ENCODE measurements at places on chromosomes 3 and 15.

- no peak for DNase-seq
Measured at GRCh38 chr15:75232826-75233503, 25.2 kb upstream of the GOLGA6C start.

GRCh38 chr3:17195192-17195611, 310.4 kb downstream of the PLCL2 start:
- no peak for DNase-seq

- DNase-seq, result no peak
Measured at GRCh38 chr3:53506110-53506762, 11.8 kb downstream of the CACNA1D start.

- no peak for DNase-seq
Measured at GRCh38 chr3:101319531-101319930, 844 bp downstream of the IMPG2 start.

DNA sequence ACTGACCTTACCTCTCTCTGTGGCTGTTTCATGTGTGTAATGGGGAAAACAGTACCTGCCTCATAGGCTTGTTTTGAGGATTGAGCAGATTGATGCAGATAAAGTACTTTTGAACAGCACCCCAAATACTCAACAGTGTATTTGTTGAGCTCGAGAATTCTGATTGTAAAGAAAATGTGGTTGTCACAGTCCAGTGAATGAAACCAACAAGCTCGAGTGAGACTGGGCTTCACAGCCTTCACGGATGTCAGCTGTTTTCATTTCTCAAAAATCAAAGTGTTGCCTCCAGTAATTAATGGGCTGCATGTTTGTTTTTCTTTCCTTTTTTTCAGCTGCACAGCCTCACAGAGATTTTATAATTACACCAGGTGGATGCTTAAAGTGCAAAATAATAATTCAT, 43.7 kb downstream of the PARP15 start:
- peak; percentile 56 for DNase-seq

DNA sequence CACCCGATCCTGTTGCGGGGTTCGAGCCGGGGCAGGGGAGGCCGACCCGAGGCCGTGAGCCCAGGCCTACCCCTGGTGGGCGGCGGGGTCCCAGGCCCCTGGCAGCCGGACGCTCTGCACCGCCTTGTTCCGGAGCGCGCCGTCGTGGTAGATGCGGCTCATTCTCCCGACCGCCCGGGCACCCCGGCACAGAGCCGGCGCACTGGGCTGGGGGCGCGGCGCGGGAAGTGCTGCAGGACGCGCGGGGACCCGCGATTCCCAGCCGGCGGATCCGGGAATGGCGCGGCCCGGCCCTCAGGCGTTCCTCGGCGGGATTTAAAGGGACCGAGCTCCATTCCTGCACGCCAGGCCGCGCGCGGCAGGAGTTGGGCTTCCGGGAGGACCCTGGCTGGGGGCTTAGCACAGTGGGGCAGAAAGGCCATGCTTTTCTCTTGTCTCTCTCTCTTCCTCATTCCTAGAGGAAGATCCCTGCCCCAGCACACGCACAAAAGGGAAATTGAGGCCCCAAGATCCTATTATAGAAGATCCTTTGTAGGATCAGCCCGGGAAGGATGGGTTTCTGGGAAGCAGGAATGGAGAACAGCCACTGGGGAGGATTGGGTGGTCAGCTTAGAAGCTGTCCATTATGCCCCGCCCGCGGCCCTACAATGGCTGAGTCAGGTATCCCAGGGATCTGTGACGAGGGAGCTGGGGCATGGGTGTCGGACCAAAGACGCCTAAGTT, at the start of gene ARPIN:
Gene ARPIN, minus strand, starts transcription at position 279 of the 723 bp plus-strand sequence. Its CDS starts 117 bp downstream, at position 162.
- DNase-seq, result no peak

DNA sequence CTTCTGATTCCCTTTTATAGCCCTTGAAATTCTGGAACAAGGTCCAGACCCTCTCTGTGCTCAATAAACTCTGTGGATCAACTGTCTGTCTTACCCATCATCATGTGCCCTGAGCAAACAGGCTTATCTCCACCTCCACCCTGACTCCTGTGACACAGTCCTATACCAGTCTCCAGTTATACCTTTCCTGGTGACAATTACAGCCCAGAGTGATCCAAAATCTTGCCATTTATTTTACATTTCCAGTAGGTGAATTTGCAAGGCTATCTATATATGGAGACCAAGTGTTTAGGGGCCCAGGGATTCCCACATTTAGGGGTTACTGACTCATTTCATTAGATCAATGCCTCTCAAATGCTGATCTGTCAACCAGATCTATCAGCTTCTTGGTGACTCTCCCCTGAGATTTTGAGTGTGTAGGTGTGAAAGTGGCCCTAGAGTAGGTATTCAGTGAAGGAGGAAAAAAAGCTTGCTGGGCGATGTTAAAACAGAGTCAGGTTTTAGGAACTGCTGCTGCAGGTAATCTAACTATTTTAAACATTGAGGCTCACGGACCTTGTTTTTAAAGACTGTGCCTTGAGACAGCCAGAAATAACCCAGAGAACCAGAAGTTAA, 229.6 kb upstream of the WNT5A start:
- no peak for DNase-seq

DNA sequence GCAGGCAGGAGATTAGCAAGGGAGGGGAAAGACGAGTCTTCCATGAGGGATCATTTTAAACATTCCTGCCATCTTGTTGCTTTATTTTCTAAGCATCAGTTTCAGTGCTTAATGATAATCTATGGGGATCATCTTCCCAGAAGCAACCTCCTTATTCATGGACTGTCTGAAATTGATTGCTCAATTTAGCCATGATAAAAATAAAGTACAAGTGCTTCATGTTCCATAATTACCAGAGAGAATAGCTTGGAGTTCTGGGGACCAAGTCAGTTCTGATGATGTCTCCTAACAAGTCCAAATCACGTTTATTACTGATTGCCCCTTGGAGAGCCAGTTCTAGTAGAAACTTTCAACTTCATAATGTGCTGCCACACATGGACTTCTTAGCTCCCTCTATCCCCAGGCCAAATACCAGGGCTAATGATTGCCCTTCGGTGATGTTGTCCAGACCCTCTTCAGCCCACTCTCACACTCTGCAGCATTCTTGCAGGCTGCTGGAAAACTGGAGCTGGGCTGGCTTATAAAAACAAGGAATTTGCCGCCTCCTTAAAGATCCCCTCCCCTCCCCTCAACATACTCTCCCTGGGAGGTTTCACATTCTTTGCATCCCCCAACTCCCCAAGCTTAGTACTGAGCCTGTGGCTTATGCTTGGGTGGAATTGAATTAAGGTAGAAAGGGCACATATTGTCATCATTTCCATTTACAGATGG, 222.1 kb upstream of the ADAMTS9 start:
- no peak for DNase-seq

DNA sequence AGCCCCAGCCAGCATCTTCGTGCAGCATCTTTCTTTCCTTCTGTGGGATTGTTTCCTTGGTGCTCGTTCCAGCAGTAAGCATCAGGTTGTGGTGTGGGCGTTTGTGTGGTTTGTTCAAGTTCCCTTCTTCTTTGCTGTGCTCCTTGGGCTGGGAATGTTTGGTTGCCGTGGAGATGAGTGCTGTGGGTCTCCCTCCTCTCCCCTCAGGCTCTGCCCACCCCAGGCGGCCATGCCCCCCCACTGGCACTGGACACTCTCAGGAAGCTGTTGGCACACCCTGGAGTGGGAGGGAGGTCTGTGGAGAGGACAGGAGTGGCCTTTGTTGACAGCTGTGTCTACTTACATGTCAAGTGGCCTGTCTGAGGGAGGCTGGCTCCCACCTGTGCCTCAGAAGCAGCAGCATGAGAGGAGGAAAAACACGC, 46.5 kb upstream of the SACM1L start:
- no peak for DNase-seq

- no peak for DNase-seq
Measured at GRCh38 chr15:66654739-66655375, 47.2 kb upstream of the SMAD6 start.

GRCh38 chr3:127970966-127971592, 56.0 kb downstream of the KBTBD12 start:
- DNase-seq, result peak; percentile 82

GRCh38 chr15:52218371-52218770, 27.2 kb upstream of the GNB5 start:
- no peak for DNase-seq

GRCh38 chr3:24679429-24679828, 184.8 kb upstream of the THRB start:
- no peak for DNase-seq

- no peak for DNase-seq
Measured at GRCh38 chr3:106299300-106300098, 430.7 kb upstream of the CBLB start.

GRCh38 chr3:4158329-4158728, 144.8 kb upstream of the SETMAR start:
- DNase-seq, result no peak

DNA sequence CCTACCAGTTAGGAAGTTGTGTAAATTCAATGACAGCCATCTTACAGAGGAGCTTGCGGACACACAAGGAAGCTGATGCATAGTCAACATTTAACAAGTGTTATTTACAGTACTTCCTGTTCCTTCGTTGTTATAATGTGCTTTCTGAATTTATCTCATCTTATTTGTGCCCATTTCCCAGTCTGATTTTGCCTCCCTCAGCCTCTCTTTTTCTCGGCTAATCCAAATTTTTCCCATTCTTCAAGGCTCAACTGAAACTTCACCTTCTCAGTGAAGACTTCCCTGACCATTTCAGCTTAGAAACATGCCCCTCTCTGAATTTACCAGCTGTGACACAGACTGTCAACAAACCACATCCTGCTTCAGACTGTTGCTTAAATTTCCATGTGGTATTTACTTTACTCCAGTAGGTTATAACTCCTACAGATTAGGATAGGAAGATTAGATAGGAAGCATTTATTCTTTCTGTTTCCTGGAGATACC, 55.7 kb upstream of the CP start:
- no peak for DNase-seq

DNA sequence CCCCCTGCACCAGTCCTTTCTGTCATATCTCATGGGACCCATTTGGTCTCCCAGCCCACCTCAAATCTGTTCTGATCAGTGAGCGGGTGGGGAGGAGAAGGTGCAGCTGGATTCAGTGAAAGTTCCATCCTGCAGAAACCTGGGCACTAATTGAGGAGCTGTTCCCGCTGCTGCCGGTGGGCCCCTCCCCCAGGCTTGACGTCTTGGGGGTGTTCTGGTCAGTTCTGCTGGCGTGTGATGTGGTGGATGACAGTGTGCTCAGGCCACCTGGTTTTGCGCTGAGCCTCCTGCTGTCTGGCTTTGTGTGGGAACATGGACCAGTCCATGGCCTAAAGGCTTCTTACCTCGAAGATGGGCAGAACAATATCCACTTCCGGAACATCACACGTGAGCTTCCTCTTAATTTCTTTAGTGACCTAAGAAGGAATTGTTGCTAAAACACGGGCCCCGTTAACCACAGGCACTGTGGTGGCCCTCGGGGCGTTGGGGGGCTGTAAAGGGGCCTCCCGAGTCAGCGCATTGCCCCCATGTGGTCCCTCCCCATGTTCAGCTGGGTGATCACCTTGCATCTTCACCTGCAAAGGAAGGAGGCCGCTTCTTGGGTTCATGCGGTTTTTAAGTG, 59.7 kb downstream of the RGMA start:
- no peak for DNase-seq

DNA sequence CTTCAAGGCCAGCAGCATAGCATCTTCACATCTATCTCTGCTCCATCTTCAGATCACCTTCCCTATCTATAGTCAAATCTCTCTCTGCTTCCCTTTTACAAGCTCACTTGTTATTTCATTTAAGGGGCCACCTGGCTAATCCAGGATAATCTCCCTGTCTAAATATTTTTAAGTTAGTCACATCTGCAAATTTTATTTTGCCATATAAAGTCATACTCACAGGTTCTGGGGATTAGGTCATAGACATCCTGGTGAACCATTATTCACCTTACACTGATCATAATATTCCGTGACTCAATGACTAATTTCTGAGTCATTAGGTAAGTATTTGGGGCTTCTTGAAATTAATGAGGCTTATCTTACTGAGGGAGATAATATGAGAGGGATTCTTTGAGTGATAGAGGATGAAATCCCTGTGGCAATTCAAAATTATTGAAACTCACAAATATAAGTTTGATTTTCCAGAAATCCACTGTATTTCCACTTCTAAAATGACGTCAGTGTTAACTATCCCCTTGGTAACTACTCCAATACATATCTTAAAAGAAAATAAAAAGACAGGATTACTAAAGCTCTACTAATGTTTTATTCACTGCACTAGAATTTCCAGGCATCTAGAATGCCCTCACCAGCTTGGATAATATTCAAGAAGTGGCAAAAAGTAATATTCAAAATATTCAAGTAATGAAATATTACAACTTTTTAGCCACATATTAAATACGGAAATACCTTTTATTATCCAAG, 93.7 kb upstream of the RBMS3 start:
- DNase-seq, result no peak

DNA sequence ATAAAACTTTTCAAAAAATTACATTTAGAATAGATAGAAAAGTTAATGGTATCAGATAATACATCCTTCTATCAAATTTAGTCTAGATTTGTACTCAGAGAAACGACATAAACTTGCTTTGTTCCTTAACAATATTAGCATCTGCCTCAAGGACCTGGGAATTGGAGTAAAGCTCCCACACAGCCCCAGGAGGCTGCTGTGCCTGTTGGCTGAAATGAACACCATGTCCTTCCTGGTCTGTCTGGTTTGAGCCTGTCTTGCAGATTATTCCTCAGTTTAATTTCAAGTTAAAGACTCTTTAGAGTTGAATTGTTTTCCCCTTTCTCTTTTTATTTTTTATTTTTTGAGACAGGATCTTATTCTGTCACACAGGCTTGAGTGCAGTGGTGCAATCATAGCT, 19.4 kb downstream of the GNB5 start:
- DNase-seq, result no peak

DNA sequence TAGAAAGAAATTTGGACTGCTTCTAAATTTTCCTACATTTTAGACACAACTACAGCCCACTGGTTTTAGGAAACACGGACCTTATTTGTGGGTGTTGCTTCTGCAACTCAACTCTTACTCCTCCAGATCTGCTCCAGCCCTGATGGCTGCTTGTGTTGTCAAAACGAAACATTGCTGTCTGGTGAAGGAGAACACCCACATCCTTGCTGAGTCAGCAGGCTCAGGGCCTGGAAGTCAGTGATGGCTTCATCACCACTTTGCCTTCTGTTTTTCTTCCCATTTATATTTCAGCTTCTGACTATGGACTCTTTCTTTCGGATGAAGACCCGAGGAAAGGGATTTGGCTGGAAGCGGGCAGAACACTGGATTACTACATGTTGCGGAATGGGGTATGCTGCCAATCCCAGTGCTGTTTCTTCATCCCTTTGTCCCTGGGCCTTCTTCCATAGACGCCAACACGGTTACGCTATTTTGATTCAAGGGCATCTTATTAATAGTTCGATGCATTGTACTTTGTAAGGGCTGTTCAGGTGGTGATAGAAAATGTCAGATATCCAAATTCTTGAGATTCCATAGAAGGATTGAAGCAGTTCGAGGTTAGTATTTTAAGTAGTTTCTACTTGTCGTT, 392.6 kb upstream of the TPM1 start:
- no peak for DNase-seq
